ENCODE measurements at places on chromosomes 2 and 18.

GRCh38 chr18:905307-905947 lies 756 bp downstream of the ADCYAP1 start:
- peak; percentile 34 for DNase-seq

DNA sequence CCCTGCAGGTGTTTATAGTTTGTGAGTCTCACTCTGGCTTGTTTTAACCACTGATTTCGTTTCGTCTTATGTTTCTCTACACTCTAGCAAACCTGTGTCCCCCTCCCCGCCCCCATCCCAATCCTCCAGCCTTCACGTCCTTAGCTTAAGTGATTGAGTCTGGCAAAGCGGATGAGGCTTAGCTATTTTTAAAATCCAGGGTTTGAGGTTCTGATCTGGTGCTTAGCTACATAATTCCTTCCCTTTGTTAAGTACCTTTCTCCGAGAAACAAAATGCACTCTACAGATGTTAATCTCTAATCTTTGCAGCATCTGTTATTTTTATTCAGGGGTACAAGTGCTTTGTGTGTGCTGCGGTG lies 7.8 kb downstream of the AGAP1 start:
- DNase-seq, result no peak

DNA sequence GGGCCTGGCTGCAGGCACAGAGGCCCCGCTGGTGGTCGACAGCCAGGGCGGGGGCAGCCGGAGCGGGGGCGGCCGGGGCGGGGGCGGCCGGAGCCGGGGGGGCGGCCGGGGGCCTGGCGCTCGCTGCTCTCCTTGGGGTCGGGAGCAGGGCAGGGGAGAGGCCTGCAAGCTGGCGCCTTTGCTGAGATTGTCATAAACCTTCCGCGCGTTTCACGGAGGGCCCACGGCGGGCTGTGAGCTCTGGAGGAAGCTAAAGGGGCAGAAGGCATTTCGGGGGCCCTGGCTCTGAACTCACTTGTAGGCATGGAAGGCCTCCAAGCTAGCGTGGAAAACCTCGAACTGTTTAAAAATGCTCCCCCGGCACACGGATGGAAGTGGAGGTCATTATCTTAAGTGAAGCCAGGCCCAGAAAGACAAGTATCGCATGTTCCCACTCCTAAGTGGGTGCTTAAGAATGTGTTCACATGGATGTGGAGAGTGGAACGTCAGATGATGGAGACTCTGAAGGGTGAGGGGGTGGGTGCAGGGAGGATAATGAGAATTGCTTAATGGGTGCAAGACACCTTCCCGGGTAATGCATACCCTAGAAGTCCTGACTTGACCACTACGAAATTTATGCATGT lies 629 bp downstream of the PRELID3A start:
- peak; percentile 18 for DNase-seq

- DNase-seq, result no peak
Observed at GRCh38 chr2:7692657-7693161, 775.5 kb downstream of the RNF144A start.

DNA sequence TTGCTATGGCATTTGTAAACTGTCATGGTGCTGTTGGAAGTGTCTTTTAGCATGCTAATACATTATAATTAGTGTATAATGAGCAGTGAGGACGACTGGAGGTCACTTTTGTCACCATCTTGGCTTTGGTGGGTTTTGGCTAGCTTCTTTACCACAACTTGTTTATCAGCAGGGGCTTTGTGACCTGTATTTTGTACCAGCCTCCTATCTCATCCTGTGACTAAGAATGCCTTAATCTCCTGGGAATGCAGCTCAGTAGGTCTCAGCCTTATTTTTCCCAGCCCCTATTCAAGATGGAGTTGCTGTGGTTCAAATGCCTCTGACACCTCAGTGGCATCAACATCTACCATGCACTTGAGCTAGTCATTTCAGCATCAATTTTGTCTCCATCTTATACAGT lies 29.7 kb downstream of the LYPD6 start:
- no peak for DNase-seq

GRCh38 chr2:41930807-41931566 lies 116.8 kb upstream of the PKDCC start:
- no peak for DNase-seq

DNA sequence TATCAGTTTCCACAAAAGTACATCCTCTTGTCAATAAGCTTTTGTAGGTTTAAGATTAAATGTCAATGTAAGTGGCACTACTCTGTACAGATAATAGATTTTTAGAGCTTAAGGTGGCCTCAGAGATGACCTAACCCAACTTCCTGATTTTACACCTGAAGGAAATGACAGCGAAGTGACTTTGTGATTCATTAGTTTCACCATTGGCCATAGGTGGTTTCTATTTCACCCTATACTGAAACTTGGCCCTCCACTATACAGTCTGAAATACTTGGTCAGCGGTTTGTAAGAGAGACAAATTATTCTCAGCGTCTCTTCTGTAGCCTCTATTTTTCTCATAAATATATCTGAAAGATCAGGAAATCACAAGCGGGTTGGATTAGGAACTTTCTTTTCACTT lies 330.4 kb upstream of the FAM98A start:
- no peak for DNase-seq

DNA sequence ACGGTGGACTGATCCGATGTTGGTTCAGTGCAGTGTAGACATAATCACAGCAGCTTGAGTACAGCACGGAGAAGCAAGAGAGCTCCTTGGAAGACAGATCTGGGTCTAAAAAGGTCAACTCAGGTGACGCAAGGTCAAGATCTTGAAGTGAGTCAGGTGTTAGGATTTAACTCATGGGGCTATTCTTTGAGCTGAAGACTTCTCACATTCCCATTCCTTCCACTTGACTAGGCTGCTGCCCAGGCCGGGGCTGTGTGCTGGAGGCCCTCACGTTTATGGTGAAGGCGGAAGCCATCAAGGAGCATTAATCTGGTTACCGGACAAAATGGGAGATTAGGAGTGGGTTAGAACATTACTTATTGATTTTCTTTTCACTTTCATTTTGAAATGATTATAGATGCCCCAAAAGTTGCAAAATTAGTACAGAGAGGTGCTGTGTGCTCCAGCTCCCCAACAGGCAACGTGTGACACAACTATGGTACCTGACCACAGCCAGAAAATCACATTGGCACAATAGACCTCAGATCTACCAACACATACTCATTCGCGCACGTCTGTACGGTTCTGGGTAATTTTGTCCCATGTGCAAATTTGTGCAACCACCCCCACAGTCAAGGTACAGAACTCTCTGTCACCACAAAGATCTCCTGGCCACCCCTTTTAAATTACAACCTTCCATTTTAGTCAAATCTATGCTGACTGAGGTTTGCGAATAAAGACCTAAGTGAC lies 77.6 kb upstream of the SEC11C start:
- DNase-seq, result no peak

DNA sequence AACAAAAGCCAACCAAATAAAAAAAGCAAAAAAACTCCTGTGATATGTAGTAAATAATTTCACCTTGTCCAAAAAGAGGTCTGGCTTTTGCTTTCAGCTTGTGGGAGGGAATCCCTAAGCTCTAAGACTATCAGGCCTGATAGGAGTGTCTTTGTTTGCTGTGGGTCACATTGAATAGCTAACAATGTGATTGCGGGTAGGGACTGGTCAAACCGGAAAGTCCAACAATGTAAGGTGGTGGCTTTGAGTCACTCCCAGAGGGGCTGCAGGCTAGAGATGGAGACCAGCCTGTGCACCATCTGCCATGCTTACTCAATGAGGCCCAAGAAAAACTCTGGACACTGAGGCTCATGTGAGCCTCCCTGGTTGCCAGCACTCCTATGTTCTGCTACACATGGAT lies 192.9 kb downstream of the TFCP2L1 start:
- DNase-seq, result no peak

DNA sequence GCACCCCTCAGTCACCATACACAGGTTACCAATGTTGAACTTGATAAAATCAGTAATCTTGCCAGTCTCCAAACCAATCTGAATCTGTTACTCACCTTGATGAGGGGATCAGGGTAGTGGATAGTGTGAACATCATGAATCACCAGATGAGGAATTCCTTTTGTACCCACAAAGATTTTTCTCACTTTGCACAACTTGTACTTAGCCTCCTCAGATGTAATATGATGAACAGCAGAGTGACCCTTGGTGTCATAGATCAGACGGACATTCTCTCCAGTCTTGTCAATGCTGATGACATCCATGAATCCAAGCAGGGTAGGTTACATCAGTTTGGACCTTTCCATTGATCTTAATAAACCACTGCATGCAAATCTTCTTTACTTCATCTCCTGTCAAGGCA lies 54.7 kb downstream of the MDH1 start:
- DNase-seq, result no peak

- no peak for DNase-seq
Observed at GRCh38 chr2:65361623-65362022, 70.8 kb downstream of the SPRED2 start.

- no peak for DNase-seq
Observed at GRCh38 chr18:35383136-35383535, 6.0 kb upstream of the ZNF396 start.

DNA sequence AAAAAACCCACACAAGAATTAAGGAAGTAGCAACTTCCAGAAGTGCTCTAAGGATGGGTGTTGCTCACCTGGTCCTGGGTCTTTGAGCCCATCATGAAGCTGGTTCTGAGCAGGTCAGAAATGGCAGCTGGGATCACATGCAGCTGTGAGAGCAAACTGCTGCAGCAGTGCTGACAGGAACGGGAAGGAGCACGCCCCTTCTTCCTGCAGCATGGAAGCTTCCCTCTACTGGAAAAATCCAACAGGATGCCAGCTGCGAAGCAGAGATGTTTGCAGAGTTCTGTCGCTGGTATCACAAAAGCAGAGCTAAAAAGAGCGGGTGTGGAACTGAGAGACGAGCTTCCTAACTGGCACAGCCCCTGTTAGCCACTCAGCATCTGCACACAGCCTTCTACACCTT lies 33.7 kb downstream of the EIF4E2 start:
- no peak for DNase-seq

DNA sequence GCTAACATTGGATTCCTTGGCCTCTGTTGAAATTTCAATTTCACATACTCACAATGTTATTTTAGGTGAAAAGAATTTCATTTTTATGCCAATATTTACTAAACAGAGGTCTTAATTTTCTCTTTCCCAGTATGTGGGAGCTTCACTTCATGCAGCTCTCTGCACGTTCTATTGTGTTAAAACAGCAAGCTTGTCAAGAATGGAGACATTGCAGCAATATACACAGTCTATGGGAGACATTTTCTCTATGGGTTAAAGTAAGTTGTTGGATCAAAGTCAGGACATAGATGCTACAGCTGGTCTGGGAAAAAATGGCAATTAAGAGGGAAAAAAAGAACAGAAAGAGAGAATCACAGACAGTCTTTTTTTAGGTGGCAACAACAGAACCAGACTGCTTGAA lies 70.4 kb upstream of the ARHGAP15 start:
- DNase-seq, result no peak

DNA sequence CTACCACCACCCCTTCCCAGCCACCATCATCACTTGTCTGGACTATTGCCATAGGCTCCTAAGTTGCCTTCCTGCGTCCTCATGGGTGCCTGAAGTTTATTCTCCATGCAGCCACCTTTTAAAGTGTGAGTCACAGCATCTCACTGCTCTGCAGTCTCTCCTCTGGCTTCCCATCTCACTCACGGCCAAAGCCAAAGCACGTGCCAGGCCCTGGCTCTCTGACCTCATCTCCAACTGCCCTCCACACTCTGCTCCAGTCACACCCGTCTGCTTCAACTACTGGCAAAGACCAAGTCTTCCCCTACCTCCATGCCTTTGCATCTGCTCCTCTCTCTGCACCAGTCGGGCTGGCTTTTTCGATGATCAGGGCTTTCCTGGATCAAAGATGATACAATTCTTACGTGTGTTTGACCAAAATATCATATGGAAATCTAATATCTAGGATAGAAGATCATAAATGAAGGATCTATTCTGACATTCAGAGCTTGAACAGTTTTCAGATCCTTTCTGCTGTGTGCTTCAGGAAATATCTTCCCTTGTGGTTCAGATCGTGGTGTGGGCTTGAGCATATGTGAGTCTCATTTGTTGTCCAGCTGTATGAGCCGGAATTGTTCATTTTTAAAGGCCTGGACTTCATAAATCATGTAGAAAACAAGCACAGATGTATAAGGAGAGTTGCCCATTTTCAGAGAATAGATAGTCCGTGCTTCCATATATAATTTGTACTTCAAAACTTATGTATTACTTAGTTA lies 175.6 kb downstream of the PRKCE start:
- no peak for DNase-seq

GRCh38 chr2:96118698-96119388 lies 2.5 kb upstream of the ADRA2B start:
- DNase-seq, result no peak

DNA sequence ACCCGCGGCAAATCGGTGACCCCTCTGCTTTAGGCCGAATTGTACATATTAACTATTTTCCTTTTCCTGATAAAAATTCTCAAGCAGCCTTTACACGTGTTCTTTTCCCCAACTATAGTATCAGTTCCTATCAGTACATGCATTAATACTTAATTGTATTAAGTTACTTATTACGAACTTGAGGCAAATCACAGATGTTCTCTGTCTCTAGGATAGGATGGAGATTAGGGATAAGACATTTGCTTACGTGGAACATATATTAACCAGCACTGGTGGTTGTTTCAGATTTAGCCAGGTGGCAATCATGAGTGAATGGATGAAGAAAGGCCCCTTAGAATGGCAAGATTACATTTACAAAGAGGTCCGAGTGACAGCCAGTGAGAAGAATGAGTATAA lies 675 bp downstream of the GEMIN6 start:
- no peak for DNase-seq

DNA sequence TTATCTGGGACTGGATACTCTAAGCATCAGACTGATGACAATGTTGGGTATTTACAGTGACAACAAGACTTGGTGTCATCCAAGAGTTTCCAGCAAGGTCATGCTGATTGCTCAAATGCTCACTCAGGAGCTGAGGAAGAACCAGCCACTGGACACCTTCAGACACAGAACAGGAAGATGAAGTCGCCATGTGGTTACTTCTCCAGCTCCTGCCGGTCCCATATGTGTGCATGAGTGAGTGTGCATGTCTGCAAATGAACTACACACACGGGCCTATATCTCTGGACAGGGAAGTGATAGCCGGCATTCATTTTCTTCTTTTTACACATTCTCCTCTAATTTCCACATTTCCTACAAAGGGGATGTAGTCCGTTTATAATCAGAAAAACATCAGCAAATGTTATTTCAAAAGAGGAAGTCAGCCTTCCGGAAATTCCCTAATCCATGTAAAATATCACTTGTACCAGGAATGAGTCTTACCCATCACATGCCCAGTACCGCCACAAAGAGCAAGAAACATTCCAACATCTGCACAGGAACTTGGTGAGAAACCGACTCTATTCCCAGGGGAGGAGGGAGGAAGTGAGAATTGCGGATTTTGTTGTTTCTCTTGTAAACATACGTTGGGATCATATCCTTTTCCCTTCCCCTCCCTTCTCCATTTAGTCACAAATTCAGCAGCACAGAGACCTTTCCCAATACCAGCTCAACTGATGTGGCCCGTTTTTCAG lies 10.8 kb downstream of the RFX8 start:
- no peak for DNase-seq

GRCh38 chr18:38494065-38494464 lies 928.5 kb upstream of the CELF4 start:
- DNase-seq, result no peak

GRCh38 chr2:40039549-40039948 lies 260.5 kb upstream of the THUMPD2 start:
- DNase-seq, result no peak

Data from NCI-H1092 treated with DMSO at 0.1 percent for 48 hours (cell line).